ENCODE measurements at places on chromosomes 1 and 21.

DNA sequence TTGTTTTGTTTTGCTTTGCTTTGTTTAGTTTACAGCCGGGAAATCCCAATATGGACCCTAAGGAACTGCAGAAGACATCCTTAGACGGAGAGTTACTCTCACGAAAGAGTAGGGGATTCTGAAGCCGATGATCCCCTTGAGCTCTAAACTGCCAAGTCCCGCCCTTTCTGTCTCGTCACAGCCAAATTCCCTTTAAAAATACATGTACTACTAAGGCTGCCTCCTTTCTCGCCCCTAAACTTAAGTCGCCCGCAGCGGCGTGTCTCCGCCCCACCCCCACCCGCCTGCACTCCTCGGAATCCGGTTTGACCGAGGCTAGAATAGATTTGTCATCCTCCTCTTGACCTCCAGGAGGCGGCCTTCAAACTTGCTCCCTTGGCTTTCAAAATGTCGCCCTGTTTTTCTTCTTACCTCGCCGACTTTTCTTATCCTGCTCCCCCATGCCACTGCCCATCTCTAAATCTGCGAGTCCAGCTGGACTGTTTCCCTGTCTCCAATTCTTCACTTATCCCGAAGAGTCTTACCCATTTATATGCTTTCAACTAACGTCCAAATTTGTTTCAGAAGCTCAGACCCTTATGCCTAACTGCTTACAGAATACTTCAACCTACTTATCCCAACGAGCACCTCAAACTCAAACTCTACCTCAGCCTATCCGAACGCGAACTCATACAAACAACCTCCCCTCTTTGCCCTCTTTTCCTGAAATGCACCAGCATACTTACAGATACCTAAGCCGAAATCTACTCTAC is 10.9 kb upstream of the BOLA1 start:
- DNase-seq: peak; percentile 57

DNA sequence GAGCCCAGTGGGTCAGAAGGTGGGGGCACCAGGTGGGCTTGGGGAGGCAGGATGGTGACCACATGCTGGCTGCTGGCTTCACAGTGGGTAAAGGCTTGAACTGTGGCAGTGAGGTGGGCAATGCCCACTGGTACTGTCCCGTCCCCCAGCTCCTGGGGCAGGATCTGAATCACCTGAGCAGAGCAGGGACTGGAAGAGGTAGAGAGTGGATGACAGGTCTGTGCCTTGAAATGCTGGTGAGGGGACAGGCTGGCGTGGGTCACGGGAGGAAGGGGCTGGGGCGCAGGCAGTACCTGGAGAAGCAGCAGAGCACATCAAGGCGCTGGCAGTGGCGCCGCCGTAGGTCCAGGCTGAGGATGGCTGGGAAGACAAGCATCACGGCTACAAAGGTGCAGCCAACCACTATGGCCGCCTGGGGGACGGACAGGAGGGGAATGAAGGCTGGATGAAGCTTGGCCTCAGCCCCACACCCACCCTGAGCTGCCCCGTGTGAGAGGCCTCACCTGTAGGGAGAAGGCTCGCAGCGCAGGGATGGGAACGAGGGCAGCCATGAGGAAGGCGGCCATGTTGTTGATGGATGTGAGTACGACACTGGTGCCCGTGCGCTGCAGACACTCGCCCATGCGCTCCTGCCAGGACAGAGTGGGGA is 14.9 kb downstream of the PTCH2 start:
- DNase-seq: no peak

DNA sequence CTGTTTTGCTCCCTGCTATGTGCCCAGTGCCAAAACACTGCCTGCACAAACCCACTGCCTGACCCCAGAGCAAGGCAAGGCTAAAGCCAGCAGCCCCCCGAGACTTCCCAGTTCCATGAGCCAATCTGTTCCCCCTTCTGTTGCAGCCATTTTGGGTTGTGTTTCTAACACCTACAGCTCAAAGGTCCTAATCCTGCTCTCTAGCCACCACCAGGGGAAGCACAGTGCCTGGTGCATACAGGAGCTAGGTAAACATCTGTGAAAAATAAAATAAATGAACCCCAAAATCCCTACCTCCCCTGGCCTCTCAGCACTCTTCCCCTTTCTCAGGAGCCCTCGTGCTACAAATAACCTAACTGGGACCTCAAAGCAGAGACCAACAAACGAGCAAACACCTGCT is 190.2 kb downstream of the MATN1 start:
- no peak for DNase-seq

GRCh38 chr1:210978316-210978973 is 155.5 kb downstream of the KCNH1 start:
- DNase-seq: no peak
